Heart right ventricle (tissue), 16 donors: ENCODE measurements at places on chromosomes 12 and 14.

- no peaks in the 10 kb centered on the region for H3K36me3 ChIP-seq
- DNase-seq = no peak
- H3K4me3 ChIP-seq = no peak overlapping the region
- no peak overlapping the region for H3K27ac ChIP-seq
Observed at GRCh38 chr12:73659802-73660201, 877.8 kb upstream of the ATXN7L3B start.

GRCh38 chr12:71321130-71321529, 118.5 kb upstream of the LGR5 start:
- DNase-seq = no peak
- H3K36me3 ChIP-seq = no peaks in the 10 kb centered on the region
- no peak overlapping the region for H3K4me3 ChIP-seq
- H3K27ac ChIP-seq = no peak overlapping the region

GRCh38 chr14:105064721-105065143, 498 bp downstream of the GPR132 start:
- H3K27me3 ChIP-seq = peaks cover 6% of the 10 kb centered on the region
- peak overlapping the region; percentile 62 for H3K27ac ChIP-seq
- no peaks in the 10 kb centered on the region for H3K36me3 ChIP-seq
- no peak for DNase-seq

- no peak for DNase-seq
- H3K27me3 ChIP-seq = no peaks in the 10 kb centered on the region
- H3K4me1 ChIP-seq = peaks cover 22% of the 10 kb centered on the region
- peak overlapping the region; percentile 54 for H3K4me3 ChIP-seq
- H3K36me3 ChIP-seq = no peaks in the 10 kb centered on the region
- H3K27ac ChIP-seq = peak overlapping the region; percentile 33
Observed at GRCh38 chr14:41606282-41606531, 469 bp upstream of the LRFN5 start.

GRCh38 chr12:47147739-47148138, 68.0 kb upstream of the AMIGO2 start:
- no peaks in the 10 kb centered on the region for H3K27me3 ChIP-seq
- H3K4me3 ChIP-seq = no peak overlapping the region
- no peaks in the 10 kb centered on the region for H3K36me3 ChIP-seq
- no peak overlapping the region for H3K27ac ChIP-seq
- DNase-seq = no peak
